ENCODE measurements at places on chromosomes 4 and X.

GRCh38 chr4:152957437-152958171, 21.5 kb downstream of the FHDC1 start:
- DNase-seq = no peak

GRCh38 chrX:29453333-29453732, 762.0 kb upstream of the MAGEB2 start:
- no peak for DNase-seq

DNA sequence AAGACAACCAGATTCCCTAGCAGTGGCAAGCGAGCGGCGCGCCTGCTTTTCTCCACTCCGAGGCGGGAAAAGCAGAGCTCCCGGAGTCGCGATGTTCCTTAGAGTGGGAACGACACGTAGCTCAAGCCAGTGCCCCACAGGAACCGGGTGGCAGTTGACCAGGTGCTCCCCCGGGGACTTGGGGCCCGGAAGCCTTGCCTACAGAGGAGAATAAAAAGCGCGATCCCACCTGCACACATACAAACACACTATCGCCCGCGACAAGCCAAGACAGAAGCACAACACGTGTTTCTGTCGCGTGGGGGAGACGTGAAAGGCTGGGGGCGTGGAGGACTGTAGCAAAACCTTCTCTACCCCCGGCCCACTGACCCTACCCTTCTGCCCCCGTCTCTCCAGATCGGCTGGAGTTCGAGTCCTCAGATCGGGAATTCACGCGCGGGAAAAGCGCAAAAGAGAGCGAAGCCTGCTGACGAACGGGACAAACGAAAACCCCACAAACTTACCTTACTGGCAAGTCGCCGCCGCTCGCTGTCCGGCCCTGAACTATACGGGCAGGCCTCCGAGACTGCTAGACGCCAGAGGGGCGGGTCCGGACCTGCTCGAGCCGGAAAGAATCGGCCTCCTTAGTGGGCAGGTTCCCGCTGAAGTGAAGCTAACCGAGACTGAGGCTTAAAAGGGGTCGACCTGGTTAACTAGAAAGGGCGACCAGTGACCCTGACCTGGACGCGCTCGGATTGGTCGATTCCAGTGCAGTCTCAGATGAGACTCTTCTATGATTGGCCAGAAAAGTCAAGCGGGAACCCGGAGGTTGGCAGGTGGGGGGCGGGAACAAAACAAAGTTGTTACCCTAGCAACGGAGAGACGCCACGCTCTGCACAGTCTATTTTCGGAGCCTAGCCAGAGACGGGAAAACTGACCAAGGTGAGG, at the start of the genes DNAAF6 and NUP62CL:
Gene DNAAF6, plus strand, starts transcription at position 842 of the 927 bp plus-strand sequence. CDS start 6,265 bp downstream, outside the sequence.
Gene NUP62CL, minus strand, starts transcription at position 664 of the 927 bp plus-strand sequence. CDS start 31,287 bp downstream, outside the sequence.
- DNase-seq = peak; percentile 15

DNA sequence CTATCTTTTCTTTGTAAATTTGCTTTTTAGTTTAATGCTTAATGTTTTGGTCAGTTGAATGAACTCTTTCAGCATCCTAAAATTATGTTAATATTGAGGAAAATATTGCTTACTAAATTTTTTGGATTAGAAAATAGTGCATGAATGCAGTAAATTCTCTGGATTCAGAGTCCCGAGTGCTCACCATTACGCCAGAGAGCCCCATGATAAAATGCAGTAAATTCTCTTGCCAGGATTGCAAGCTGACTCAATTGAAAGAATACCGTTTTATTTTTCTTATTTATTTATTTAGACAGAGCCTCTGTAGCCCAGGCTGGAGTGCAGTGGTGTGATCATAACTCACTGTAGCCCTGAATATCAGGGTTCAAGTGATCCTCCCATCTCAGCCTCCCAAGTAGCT, 60.9 kb upstream of the ENPEP start:
- no peak for DNase-seq

DNA sequence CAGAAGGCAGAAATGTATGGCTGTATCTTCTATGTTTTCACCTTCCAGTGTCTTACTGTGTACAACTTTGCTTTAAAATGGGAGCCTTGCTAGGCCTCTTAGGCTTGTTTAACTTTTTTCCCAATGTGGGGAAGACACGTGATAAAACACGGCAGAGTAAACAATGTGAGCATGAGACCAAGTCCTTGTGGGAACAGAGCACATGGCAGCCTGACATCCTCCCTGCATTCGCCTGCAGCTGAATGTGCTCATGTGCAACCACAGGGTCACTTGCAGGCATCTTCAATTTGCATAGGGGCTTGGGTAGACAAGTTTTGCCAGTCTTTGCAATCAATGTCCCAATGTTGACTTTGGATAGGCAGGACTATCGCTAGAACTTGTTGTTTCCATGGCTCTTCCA, 91.8 kb downstream of the CCNG2 start:
- no peak for DNase-seq

GRCh38 chr4:30720021-30720660, at the start of gene PCDH7:
PCDH7 (plus strand) TSS chr4:30720369; CDS start chr4:30721423, 1,054 bp downstream.
- no peak for DNase-seq
